ENCODE measurements at places on chromosomes 4 and X.
A peak's percentile ranks its signal among the peaks of the same experiment; 100 is the strongest.

- no peak for DNase-seq
Observed at GRCh38 chr4:132123870-132124623, 1025.0 kb upstream of the PCDH10 start.

- DNase-seq: no peak
Observed at GRCh38 chr4:165208221-165208652, 876 bp downstream of the KLHL2 start.

GRCh38 chr4:183430317-183430993 is 14.0 kb upstream of the CDKN2AIP start:
- DNase-seq: no peak

DNA sequence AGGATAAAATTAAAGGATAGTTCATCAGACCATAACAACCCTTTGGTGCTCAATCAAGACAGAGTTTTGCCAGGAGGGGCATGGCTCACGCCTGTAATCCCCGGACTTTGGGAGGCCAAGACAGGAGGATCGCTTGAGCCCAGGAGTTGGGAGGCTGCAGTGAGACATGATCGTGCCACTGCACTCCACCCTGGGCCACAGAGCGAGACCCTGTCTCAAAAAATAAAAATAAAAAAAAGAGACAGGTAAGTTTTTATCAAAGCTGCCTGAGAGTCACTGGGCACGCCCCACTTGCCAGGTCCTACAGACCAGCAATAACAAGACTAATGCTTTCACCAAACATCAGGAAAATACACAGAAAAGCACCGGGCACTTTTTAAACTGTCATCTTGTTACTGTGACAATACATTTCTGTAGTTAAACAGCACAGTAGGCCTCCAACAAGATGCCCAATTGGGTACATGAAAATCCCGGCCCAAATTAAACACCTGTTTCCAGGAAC is 765 bp downstream of the CFAP97 start:
- no peak for DNase-seq

- DNase-seq: no peak
Observed at GRCh38 chrX:112067601-112068000, 15.0 kb downstream of the TRPC5 start.

DNA sequence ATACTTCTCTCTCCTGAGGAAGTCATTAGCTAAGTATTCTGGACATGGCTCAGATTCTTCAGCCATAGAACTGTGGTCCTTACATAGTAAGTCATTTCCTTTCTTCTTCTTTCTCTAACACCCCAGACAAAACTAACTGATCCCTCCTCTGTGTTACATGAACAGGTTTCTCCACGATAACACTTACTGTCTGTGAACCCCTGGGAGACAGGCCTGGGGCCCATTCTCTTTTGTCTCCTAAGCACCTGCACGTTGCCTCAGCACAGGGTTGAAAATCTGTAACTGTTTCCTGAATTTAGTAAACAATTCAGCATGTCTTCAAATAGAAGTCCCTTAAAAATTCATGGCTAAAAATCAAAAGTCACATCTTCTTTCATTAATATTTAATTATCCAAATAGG is 24.7 kb downstream of the APBB2 start:
- DNase-seq: no peak

GRCh38 chr4:67927251-67927650 is 36.0 kb downstream of the TMPRSS11A start:
- DNase-seq: no peak

GRCh38 chrX:137988470-137988869 is 422.5 kb downstream of the ZIC3 start:
- DNase-seq: no peak

DNA sequence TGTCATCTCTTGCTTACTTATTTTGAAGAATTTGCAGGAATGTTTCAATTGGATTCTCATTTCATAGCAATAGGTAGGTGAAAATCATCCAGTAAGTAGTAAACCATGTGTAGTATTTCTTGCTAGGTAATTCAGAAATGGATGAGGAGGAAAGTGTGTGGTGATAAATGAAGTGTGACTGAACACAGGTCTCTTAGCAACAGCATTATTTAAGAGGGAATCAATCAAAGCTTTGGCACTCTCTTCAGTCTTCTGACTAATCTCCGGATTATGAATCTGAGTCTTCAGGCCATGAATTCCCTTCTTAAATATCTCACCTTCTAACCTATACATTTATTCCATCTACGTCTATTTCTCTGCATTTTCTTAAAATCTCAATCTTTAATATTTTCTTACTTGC is 55.8 kb upstream of the ARHGAP24 start:
- DNase-seq: no peak

DNA sequence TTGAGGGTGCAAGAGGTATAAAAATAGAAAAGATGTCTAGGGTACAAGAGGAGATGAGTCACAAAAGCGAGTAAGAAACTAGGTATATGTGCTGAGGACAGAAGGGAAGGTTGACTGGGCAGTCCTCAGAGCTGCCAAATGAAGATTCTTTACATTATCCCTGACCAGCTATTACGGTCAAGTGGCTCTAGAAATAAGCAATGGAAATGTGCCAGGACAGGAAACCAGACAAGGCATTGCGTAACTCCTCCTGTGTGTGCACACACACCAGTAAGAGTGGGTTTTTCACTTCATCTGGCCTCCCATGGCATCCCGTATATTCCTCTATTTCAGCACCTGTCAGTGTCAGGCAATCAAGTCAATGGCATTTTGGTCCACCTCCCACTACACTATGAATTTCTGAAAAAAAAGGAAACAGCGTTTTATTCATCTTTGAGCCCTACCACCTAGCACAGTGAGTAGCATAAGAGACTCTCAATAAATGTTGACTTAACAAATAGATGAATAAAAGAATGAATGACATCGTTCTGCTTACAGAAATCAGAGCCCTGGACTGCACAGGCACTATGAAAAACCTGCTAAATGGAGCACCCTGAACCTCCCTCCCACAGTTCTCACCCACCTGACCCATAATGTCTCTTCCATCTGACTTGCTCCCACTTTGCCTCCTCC is 62.6 kb upstream of the KLF3 start:
- peak; percentile 17 for DNase-seq

DNA sequence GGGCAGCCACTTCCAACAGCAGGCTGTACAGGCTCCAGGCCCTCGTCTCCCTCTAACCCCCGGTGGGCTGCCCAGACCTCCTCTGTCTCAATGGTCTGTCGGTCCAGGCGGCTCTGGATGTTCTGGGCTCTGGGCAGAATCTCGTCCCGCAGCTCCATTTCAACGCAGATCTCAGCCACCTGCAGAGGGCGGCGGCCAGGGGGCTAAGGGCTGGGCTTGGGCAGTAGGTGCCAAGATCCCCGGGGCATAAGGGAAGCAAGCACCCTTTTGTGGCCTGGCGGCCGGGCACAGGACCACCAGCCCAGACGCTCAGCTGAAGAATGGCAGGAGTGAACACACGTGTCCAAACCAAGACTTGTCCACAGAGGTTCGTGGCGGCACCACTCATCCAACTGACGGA is 9.2 kb downstream of the AVPR2 start:
- no peak for DNase-seq

DNA sequence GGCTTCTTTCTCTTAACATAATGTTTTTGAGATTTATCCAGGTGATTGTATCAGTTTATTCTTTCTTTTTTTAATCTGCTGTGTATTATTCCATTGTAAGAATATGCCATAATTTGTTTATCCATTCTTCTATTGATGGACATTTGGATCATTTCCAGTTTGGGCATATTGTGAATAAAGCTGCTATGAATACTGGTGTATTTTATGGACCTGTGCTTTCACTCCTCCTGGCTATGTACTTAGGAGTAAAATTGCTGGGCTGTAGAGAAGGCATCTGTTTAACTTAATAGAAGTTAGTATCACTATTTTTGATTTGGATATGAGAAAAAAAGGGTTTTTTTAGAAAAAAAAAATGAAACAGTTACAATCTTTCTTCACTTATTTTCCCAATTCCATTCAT is 50.0 kb upstream of the FAM9C start:
- DNase-seq: no peak

- DNase-seq: peak; percentile 35
Observed at GRCh38 chr4:143207555-143207954, 22.8 kb downstream of the USP38 start.

- DNase-seq: no peak
Observed at GRCh38 chrX:11965436-11965835, 172.8 kb upstream of the FRMPD4 start.

- DNase-seq: no peak
Observed at GRCh38 chr4:8202108-8203051, 3.3 kb downstream of the SH3TC1 start.

GRCh38 chr4:48127682-48128404 is 6.2 kb downstream of the TXK start:
- DNase-seq: peak; percentile 98

DNA sequence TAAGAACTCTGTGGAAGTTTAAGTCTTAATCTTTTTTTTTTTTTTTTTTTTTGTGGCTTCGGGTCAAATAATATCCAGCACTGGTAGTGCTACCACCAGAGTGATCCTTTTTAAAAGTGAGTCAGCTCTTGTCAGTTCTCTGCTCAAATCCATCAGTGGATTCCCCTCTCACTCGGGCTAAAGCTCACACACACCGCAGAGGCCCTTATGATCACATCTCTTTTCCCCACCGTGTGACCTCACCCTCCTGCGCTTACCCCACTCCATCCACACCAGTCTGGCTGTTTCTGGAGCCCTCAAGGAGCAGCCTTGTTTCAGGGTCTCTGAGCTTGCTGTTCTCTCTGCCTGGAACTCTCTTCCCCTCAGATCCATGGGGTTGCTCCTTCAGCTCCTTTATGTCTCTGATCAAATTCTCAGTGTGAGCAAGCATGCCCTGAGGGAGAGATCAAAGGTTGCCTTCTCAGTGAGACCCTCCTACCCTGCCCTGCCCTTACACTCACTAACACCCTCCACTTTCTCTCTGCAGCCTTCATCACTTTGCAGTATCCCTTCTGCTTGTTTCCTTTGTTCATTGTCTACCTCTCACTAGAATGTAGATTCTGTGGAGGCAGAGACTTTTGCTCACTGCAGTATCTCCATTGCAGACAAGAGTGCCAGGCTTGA is 19.8 kb upstream of the BEND4 start:
- no peak for DNase-seq

DNA sequence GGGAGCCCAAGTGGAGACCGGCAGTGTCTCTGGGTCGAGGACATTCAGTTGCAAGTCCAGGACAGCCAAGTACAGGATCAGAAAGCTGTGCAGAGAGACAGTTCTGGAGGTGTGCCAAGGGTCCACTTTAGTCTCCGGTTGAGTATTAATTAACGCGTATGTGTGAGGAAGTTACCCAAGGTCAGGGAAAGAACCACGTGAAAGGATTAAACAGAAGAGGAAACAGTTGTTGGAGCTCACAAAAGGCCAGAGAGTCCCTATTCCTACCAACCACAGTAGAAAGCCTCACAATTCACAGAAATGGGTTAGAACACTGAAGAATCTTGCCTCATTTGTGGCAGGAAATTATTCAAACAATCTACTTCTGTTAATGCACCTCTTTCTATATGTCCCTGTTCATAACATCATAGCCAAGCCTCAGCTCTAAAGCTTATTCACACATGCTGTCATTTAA is 17.9 kb upstream of the NSUN7 start:
- DNase-seq: no peak

DNA sequence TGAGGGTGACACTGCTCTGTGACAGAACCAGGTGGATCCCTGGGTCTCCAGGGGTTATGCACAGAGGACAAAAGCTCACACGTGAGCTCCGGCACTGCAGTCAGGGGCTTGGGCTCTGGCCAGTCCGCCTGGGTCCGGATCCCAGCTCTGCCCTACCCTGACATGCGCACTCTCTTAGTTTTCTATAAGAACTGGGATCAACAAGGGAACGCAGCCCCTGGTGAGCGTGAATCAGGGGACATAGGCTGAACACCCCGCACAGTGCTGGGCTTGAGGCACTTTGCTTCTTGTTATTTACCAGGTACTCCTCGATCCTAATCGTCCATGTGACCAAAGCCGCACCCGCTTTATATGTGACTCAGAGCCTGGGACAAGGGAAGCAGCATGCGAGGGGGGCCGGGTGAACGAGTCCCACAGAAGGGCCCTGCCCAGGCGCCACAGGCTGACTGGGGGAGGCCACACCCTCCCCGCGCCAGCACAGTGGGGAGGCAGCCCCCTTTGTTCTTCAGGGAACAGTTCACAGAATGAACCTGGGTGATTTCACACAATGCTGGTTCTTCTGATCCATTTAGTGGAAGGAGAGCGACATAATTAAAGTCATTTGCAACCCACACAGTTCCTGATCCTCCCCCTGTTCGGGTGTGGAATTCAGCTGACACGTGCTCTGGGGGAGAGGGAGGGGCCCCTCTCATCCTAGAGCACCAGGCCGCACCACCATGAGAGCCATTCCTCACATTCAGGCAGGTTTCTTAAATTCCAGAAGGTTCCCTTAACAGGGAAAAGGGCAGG is 55.5 kb downstream of the WFS1 start:
- peak; percentile 12 for DNase-seq

GRCh38 chr4:185779517-185779916 is 32.5 kb downstream of the SORBS2 start:
- DNase-seq: peak; percentile 27

DNA sequence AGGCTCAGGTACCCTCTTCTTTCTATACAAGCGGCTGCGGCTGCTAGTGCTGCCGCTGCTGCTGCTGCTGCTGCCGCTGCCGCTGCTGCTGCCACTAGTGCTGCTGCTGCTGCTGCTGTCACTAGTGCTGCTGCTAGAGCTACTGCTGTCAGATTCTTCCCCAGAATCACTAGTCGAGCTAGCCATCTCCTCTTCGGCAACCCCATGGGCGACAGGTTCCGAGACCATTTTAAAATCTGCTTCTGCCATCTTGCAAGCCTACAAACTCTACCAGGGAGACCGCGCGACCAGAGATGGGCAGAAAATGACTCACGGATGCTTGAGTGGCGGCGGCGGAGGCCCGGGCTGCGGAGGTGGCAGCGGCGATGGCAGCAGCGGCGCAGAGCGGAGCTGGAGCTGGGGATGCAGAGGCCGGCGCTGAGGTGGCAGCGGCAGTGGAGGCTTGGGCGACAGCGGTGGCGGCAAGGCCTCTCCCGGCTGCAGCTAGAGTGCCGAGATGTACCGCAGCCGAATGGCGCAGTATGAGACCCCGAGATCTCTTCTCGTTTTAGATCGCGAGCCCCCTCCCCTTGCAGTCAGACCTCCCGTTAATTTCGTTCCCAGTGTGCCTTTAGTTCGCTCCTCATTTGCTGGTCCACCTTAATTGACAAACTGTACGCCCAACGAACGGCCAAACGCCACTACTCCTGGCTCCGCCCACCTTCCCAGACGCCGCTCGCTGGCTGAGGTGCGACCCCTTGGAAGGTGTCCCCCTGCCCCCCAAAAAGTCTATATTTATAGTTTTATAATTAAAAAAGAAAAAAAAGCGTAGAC is at the start of gene NAP1L3:
TSS of gene NAP1L3 (minus strand) at position 523 of the 813 bp plus-strand sequence. CDS start at position 249, 274 bp downstream.
- DNase-seq: peak; percentile 72

- peak; percentile 95 for DNase-seq
Observed at GRCh38 chr4:109072595-109072994, 229.9 kb downstream of the COL25A1 start.

- peak; percentile 40 for DNase-seq
Observed at GRCh38 chr4:139761461-139761860, 95.8 kb downstream of the MGST2 start.

Data from AG10803 (cell line).